ENCODE measurements at places on chromosomes 16 and 17. TPM values are rescaled to one million over a fixed set of nuclear protein-coding genes. Genes with fewer than 3 reads are reported as not detected.

RAB40C gene
- polyA plus RNA-seq, result 15.0 TPM

DCAF7 gene
- polyA plus RNA-seq, result 55.1 TPM

C17orf78 gene
- polyA plus RNA-seq, result not detected

KRT28 gene
- not detected for polyA plus RNA-seq

TP53TG3B gene
- not detected for polyA plus RNA-seq

SOST gene
- polyA plus RNA-seq, result not detected

SLC5A11 gene
- 0.84 TPM for polyA plus RNA-seq

NACA2 gene
- polyA plus RNA-seq, result not detected

RSPRY1 gene
- 9.6 TPM for polyA plus RNA-seq

SHISA9 gene
- 0.01 TPM for polyA plus RNA-seq

ZFP3 gene
- 3.2 TPM for polyA plus RNA-seq

KRTAP2-3 gene
- not detected for polyA plus RNA-seq

TSPAN10 gene
- polyA plus RNA-seq, result 0.34 TPM

HS3ST3A1 gene
- 0.75 TPM for polyA plus RNA-seq

C16orf89 gene
- not detected for polyA plus RNA-seq

ZMYND15 gene
- polyA plus RNA-seq, result 0.82 TPM

EVPLL gene
- polyA plus RNA-seq, result 0.06 TPM

ARHGDIG gene
- not detected for polyA plus RNA-seq

CRISPLD2 gene
- 0.37 TPM for polyA plus RNA-seq

UNC13D gene
- polyA plus RNA-seq, result 78.2 TPM

CCNF gene
- polyA plus RNA-seq, result 4.7 TPM

ITGAD gene
- polyA plus RNA-seq, result 0.19 TPM

TMEM235 gene
- not detected for polyA plus RNA-seq

CCL7 gene
- not detected for polyA plus RNA-seq

CORO1A gene
- 1,191 TPM for polyA plus RNA-seq

TPPP3 gene
- 0.29 TPM for polyA plus RNA-seq

EPN2 gene
- polyA plus RNA-seq, result 15.7 TPM

KRTAP3-2 gene
- polyA plus RNA-seq, result not detected

SPIRE2 gene
- polyA plus RNA-seq, result 0.71 TPM

SDK2 gene
- polyA plus RNA-seq, result 3.2 TPM

CDK5R1 gene
- 2.4 TPM for polyA plus RNA-seq

HEATR9 gene
- 0.09 TPM for polyA plus RNA-seq

B4GALNT2 gene
- not detected for polyA plus RNA-seq

ARL5C gene
- polyA plus RNA-seq, result not detected

UBFD1 gene
- 14.4 TPM for polyA plus RNA-seq

SCIMP gene
- 61.7 TPM for polyA plus RNA-seq

NAGS gene
- polyA plus RNA-seq, result 0.66 TPM

WDR45B gene
- 54.3 TPM for polyA plus RNA-seq

WFIKKN2 gene
- polyA plus RNA-seq, result not detected

MED9 gene
- polyA plus RNA-seq, result 11.6 TPM

GNGT2 gene
- polyA plus RNA-seq, result 5.1 TPM

FBXL16 gene
- polyA plus RNA-seq, result 1.5 TPM

RAPGEFL1 gene
- polyA plus RNA-seq, result 5.7 TPM

STH gene
- not detected for polyA plus RNA-seq

TNFRSF17 gene
- polyA plus RNA-seq, result 10.8 TPM

Data from B cell (primary cell).